ENCODE measurements at places on chromosomes 5 and 9. TPM values are rescaled to one million over a fixed set of nuclear protein-coding genes. Genes with fewer than 3 reads are reported as not detected.

Gene NR5A1
- total RNA-seq: 303 TPM

Gene RMI1
- total RNA-seq: 13.6 TPM

Gene SLC45A2
- not detected for total RNA-seq

Gene C5
- total RNA-seq: 7.9 TPM

GRCh38 chr5:55969956-55970355 lies 24.8 kb downstream of the IL6ST start:
- no peak for DNase-seq

GRCh38 chr9:72788966-72789735 lies 163.7 kb downstream of the ALDH1A1 start:
- DNase-seq: no peak

DNA sequence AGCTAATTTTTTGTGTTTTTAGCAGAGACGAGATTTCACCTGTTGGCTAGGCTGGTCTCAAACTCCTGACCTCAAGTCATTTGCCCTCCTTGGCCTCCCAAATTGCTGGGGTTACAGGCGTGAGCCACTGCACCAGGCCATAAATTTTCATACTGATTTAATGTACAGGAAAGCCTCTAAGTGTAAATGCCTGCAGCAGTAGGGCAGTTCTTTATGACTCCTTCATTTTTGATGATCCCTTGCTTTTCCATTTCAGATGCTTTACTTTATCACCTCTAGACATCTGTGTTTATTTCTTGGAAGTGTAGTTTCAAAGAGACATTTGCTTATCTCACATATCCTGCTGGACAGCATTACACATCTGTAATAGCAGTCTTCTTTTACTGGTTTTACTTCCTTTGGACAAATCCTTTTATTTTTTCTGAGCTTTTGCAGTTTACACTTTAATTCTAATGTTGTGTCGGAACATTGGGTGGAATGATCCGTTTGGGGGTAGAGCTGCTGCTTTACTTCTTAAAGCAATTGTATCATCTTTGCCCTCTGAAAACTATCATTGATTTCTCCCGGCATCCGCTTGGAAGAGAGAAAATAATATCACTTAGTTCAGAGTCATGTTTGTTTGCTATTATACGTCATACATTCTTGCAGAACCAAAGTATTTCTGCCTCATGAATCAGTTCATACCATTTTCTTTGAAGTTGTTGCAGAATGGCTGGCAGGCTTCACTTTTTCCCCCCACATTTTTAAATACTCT lies 36.0 kb downstream of the SCGB3A1 start:
- DNase-seq: no peak

DNA sequence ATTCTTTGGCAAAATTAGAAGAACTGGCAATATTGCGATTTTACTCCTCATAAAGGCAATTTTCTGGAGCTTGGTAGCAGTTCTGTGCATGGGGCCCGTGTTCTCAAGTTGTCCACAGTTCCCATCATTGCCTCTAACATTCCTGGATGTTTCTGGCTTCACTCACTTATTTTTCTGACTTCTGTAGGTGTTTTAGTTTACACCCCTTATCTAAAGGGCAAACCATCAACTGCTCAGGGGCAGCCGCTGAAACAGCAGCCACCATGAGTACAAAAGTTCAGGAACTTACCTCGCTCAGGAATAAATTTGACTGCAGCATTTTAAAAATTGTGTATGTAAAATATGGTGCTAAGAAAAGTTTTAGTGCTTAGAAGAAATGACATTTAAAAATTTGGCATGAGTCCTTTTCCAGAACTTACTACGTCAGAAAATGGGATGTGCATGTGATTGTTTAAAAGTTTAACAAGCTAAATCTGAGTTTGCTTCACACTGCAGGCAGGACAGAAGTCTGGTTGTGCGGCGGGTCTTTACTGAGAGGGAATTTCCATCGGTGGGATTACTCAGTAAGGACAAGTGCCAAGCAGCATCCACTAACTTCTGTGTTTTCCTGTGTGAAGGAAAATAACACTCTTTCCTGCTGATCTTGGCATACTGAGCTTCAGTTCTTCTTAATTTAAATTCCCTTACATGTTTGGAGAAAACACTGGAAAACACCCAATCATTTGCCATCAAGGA lies 261.7 kb downstream of the MAT2B start:
- DNase-seq: no peak

All from adrenal gland (tissue), 19 donors.